ENCODE measurements at places on chromosomes 1 and 21. TPM values are rescaled to one million over a fixed set of nuclear protein-coding genes. Genes with fewer than 3 reads are reported as not detected.

DNA sequence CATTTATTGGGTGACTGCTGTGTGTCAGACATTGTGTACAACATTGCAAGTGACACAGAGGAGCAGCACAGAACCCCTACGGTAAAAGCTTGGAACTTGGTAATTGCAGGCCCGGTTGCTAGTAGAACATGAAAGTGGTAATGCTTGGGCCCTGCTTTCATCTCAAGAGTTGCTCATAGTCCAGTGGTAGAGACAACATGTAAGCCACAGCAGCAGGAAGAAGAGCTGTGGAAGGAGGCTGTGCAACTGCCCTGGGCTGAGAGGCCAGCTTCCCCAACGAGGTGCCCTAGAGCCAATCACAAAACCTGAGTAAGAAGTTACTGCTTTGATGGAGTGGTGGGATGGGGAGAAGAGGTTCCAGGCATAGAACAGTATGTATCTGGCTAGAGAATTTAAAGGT, 18.4 kb downstream of the CNIH4 start:
- no peak for DNase-seq

GRCh38 chr21:36384885-36385232, 333 bp upstream of the CHAF1B start:
- no peak for DNase-seq

GRCh38 chr1:117664314-117664713, 58.5 kb downstream of the TENT5C start:
- DNase-seq = no peak

DNA sequence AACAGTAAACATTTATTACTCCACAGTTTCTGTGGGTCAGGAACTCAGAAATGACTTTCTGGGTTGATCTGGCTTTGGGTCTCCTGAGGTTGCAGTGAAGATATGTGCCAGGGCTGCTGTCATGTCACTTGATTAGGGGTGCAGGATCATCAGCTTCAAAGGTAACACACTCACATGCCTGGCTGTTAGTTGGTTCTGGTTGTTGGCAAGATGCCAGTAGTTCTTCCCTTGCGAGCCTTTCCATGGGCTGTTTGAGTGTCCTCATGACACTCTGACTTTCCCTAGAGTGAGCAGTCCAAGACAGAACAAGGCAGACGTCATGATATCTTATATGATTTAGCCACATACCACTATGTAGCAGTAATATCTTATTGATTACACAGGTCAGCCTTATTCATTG, 1.8 kb downstream of the SWT1 start:
- DNase-seq = no peak

GRCh38 chr1:95203908-95204437, 30.0 kb upstream of the RWDD3 start:
- DNase-seq = no peak

GRCh38 chr1:37633040-37633937, 1.4 kb downstream of the RSPO1 start:
- DNase-seq = no peak

Gene SLX9
- total RNA-seq = 19.9 TPM

GRCh38 chr21:38660333-38661196, 145.2 kb upstream of the ETS2 start:
- DNase-seq = peak; percentile 62

Gene S100A3
- 1.6 TPM for total RNA-seq

DNA sequence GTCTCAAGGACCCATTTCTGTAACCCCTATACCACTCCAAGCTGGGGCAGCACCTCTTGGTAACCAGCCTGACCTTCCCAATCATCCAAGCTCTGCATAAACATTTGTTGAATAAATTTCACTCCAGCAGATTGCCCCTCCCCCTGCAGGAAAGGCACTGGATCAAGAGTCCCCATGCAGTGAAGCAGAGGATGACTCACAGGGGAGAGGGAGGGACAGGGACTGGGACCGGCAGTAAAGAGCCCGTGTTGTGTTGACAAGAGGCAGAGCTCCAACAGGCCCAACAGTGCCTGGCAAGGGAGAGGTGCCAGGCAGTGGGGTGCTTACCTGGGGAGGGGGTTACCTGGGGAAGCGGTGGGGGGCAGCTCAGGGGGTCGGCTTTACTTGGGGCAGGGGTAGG, 32.3 kb downstream of the SLC9A1 start:
- DNase-seq = no peak

Gene SPEN
- total RNA-seq = 70.8 TPM

DNA sequence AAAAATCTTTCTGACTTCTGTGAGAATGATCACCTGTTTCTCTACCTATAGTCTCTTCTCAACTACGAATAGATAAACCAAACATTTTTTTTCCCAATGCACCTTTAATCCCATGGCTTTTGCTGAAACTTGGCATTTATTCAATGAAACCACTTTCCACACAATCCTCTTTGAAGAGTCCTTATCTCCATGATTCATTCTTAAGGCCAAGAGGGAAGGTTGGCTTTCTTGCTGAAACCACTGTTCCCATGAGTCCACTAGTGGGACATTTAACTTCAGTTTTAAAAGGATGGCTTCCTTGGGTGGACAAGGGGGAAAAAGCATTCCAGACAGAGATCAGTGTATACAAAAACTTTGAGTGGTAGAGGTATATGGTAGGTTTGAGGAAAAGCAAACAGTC, 73.6 kb downstream of the CRB1 start:
- no peak for DNase-seq

Gene SPATA1
- 1.9 TPM for total RNA-seq

DNA sequence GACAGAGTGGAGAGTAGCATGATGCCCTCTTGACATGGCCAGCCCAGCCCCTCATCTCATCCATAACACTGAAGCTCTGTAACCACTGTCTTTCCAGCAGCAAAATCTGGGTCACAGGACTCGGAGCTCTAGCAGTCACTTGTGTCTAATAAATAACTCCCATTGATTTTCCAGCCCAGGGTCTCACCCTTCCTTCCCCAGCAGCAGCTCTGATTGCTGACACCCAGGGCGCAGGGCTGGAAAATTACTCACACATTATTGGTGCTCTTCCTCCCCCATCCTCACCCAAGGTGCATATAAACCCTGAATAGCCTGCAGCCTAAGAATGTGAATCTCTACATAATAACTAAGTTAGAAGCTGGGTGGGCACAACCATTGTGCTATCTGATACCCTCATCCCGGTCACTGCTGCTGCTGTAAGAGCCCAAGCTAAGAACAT, 21.1 kb upstream of the OR10J5 start:
- no peak for DNase-seq

Gene GSTM2
- 101 TPM for total RNA-seq

Gene NES
- total RNA-seq = 8.8 TPM

DNA sequence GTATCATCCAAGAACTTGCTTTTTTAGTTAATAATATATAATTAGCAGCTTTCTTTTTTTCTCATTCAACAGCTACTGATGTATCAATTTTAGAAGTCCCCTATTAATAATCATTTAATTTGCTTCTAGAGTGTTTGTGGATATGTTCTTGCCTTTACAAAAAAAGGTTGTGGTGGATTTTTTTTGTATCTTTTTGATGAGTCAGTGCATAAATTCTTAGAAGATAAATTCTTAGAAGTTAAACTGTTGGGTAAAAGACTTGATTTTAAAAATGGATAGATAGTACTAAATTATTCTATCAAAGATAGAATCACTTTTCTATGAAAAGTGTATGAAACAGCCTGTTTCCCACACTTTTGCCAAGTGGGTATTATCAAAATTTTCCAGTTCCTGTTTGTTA, 11.9 kb downstream of the FGGY start:
- DNase-seq = no peak

DNA sequence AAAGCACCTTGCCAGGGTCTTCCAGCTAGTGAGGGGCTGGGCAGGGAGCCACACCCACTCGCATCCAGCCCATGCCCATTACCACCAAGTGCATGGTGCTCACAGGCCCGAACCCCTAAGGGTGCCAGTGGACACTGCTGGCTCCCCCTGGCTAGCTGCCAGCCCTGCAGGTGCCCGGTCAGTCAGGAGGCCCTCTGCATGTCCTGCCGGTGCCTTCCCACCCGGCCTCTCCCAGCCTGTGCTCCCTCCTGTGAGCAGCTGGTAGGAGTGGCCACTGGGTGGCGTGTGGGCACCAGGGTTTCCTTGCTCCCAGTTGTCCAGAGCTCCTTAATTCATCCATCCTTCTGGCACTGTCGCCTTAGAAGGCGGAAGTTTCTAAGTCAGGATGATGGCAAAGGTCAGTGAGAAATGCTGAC, 33.4 kb downstream of the QSOX1 start:
- DNase-seq = peak; percentile 50

Gene LAD1
- 1.7 TPM for total RNA-seq

DNA sequence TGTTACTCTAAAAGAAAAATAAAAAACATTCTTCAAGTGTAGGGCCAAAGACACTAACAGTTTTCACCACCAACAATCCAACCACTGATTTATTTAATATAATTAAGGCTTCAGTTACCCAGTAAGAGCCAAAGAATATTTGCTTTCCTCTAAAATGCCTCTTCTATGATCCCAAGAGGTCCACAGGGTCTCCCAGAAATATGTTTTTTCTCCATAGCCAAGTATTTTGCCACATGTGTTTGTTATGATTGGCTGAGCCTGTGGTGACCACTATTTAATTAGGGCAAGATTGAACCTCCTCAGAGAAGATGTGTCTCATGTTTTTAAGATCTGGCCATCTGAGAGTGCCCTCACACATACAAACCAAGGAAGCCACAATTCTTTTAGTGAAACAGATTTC, 135.9 kb downstream of the TPR start:
- DNase-seq = no peak

Gene FCRL5
- total RNA-seq = 0.10 TPM

- no peak for DNase-seq
These were observed 47.4 kb upstream of the USP25 start for GRCh38 chr21:15682186-15682895.

Gene PRDX6
- total RNA-seq = 224 TPM
